ENCODE measurements at places on chromosomes 1 and 21.

- no peak for DNase-seq
These were observed 14.2 kb upstream of the HSPG2 start for GRCh38 chr1:21951226-21951870.

DNA sequence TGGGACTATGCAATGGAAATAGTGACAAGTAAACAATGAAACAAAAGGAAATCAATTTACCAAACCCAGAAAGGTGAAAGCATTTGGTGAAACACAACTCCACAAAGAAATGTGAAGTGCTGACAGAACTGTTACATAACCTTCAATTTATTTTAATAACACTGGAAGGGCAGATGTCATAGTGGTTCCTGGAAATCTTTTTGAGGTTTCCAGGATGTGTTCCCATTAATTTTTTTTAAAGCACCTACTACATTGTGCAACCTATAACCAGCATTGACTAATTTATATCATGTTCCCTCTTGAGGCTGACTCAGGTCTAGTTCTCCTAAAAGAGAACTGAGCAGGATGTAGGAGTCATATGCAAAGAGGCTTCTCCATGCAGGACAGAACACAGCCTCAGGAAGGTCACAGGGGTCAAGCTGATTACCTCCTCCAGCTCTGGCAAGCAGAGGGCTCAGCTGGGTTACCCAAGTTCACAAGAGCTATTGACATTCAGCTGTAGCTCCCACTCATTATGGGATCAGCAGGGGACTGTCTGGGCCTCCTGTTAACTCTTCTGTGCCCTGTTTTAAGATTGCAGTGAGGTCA lies 157.1 kb upstream of the NRIP1 start:
- DNase-seq: peak; percentile 83

DNA sequence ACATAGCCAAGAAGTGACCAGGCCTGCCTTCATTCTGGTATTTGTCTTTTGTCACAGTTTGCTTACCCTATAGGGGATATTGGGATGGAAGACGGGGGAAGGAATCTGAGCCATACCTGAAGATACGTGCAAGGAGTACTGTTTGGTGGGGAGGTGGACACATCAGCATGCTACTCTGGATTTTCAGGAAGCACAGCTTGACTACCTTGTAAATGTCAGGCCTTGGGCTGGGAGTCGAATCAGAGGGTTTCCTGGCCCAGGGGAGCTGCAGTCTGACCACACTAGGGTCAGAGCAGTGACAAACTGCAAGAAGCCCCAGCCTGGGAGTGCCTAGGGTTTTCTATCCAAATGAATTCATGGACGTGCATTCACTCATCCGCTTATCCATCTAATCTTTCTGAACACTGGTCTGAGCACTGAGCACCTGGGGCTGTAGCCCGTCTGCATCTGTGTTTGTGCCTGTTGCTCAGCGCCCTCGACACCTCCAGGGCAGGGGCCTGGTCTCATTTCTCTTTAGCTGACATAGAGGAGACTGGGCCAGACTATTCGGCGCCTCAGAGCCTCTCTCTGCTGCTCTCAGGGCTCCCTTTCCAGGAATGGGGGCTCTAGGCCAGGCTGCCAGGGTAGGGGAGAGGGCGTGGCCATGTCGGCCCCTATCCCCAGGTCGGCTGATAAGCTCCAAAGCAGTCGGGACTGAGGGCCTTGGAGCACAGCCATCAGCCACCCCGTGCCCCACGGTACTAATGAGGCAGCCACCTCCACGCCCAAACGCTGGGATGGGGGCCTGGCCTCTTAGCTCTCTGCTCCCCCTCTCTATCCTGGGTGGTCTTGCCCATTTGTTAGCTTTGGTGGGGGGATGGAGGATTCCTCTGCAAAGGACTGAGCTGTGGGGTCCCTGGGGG lies 47.0 kb upstream of the SLC2A1 start:
- DNase-seq: no peak

GRCh38 chr1:2476061-2476999 lies at the start of gene PLCH2:
Gene PLCH2 (plus strand): TSS chr1:2476289. CDS start chr1:2476589, 300 bp downstream.
- no peak for DNase-seq

- no peak for DNase-seq
These were observed 73.1 kb downstream of the KCNJ6 start for GRCh38 chr21:37843191-37843590.

- DNase-seq: no peak
These were observed 35.7 kb upstream of the THEM4 start for GRCh38 chr1:151944857-151945575.

Data from epithelial cell of proximal tubule (primary cell).